ENCODE measurements at places on chromosomes 5 and 9. TPM values are rescaled to one million over a fixed set of nuclear protein-coding genes. Genes with fewer than 3 reads are reported as not detected.

GRCh38 chr9:128203707-128204551, 750 bp downstream of the DNM1 start:
- DNase-seq = no peak

DNA sequence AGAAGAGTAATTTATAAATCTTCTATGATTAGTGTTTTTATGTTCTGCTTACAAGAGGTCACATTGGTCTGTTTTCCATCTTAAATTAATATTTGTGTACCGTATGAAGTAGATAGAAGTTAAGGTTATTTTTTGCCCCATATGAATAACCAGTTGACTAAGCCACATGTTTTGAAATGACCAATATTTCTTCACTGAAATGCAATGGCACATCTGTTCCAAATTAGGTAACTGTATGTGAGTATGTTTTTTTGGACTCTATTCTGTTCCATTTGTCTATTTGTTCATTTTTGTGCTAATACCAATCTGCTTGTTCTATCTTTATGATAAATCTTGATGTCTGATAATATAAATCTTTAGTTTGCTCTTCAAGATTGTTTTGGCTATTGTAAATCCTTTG, 17.7 kb downstream of the JAK2 start:
- DNase-seq = no peak

DNA sequence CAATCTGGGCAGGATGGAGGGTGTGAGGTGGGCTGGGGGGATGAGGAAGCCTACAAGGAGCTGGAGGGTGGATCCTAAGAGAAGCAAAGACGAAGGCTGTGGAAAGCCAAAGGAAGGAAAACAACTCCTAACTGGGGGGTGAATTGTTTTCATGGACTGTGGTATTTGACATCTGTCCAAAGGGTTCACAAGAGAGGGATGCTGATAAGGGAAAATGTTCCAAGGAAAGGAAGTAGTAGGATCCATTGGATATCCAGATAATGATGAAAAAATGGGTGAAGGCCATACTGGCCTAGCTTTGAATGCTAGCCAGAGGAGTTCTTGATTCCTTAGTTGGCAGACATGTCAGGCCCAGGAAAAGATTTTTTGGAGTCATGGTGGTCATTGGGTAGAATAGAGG, 51.8 kb upstream of the FOXI1 start:
- no peak for DNase-seq

GRCh38 chr5:129027260-129027659, 62.0 kb downstream of the SLC27A6 start:
- no peak for DNase-seq

- DNase-seq = no peak
These were observed 1683.2 kb downstream of the MAT2B start for GRCh38 chr5:165188556-165189175.

- no peak for DNase-seq
These were observed 13.6 kb downstream of the TICAM2 start for GRCh38 chr5:115588640-115589039.

- DNase-seq = peak; percentile 0
These were observed 171.8 kb upstream of the PITX1 start for GRCh38 chr5:135205632-135206349.

- DNase-seq = no peak
These were observed 97.5 kb downstream of the PIP5K1B start for GRCh38 chr9:68802525-68803015.

DNA sequence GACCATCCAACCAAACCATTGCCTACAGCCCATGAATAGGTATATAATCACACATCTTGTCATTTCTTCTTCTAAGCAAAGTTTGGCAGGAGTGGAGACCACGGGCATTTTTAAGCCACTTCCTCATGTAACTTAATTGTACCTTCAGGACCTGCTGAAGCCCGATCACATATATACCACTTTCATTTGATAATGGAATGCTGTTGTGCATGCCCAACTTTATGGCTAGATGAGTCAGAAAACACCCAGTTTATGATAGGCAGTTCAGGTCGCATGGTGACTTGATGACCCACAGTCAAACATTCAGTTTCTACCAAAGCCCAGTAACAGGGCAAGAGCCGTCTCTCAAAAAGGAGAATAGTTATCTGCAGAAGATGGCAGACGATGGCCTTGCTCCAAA, 2295.0 kb upstream of the ACO1 start:
- no peak for DNase-seq

DNA sequence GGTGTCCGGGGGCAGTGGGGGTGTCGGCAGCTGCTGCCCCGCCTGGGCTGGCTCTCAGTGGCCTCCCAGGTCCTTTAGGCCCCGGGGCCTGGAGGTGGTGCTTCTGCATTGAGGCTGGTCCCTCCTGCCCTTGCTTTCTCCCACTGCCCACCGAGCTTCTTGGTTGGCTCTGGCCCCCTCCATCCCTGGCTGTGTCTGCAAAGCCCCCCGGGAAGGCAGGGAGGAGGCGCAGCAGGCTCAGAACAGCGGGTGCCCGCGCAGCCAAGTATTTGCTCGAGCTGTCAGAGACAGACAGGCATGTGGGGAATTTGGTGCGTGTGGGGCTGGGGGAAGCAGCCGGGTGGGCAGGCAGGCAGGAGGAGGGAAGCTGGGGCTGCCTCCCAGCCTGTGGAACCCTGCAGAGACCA, 11.5 kb downstream of the CXXC5 start:
- no peak for DNase-seq

- no peak for DNase-seq
These were observed 164.3 kb upstream of the BRINP1 start for GRCh38 chr9:119533504-119533903.

GRCh38 chr5:157362982-157363381, 97.0 kb upstream of the NIPAL4 start:
- no peak for DNase-seq

DNA sequence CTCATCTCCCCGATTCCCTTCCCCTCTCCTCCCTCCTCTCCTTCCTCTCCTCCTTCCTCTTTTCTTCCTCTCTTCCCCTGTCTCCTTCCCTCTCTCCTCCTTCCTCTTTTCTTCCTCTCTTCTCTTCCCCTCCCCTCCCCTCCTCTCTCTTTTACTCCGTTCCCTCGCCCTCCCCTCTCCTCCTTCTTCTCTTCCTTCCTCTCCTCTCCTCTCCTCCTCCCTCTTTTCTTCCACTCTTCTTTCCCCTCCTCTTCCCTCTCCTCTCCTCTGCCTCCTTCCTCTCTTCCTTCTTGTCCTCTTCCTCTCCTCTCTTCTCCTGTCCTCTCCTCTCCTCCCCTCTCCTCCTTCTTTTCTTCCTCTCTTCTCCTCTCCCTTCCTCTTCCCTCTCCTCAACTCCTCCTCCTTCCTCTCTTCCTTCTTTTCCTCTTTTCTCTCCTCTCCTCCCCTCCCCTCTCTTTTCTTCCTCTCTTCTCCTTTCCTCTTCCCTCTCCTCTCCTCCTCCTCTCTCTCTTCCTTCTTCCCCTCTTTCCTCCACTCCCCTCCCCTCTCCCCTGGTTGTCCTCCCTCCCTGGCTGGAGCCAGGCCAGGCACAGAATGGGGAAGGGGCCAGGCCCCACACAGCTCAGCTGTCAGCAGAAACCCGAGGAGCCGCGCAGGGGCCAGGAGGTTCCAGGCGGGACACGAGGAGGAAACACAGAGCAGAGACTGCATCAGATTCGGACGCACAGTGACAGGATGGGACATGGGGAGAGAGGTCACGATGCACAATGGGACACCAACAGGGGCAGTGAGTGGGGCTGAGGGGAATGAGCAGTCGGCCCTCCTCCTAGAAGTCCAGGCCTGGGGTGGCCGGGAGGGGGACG, 48.0 kb downstream of the CAMK2A start:
- DNase-seq = no peak

DNA sequence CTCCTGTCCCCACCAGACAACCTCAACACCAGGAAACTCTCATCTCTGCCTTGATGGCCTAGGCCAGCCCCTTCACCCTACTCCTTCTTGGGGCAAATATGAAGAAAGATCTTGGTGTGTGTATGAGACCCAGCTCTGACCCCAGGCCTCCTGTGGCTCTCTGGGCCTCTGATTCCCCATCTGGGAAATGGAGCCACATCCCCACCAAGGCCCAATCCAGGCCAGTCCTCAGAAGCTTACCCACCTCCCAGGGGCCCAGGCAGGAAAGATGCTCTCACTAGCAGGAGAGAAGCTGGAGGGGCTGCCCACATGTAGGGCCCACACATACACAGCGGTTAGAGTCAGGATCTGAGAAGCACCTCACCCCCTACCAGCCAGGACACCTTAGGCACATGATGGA, 38.9 kb downstream of the BICD2 start:
- DNase-seq = no peak

DNA sequence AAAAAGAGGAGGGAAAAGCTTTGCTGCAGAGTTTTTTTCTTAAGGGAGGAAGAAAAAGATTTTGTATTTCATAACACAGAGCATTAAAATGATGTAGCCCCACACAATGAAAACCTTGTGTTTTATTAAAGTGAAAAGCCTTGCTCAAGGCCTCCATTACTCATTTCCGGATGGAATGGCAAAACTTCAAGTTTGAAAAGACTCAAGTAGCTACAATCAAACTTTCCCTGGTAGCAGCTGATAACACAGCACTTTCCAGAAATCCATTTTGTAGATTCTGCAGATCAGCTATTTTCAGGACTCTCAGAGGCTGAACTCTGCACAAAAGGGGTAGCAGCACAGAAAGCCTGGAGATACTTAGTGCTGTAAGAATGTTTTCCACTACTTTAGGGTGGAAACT, 374.8 kb downstream of the NFIB start:
- DNase-seq = no peak

GRCh38 chr9:105302728-105303127, 58.3 kb downstream of the SLC44A1 start:
- no peak for DNase-seq

- no peak for DNase-seq
These were observed 142.9 kb upstream of the GRIA1 start for GRCh38 chr5:153347611-153348010.

DNA sequence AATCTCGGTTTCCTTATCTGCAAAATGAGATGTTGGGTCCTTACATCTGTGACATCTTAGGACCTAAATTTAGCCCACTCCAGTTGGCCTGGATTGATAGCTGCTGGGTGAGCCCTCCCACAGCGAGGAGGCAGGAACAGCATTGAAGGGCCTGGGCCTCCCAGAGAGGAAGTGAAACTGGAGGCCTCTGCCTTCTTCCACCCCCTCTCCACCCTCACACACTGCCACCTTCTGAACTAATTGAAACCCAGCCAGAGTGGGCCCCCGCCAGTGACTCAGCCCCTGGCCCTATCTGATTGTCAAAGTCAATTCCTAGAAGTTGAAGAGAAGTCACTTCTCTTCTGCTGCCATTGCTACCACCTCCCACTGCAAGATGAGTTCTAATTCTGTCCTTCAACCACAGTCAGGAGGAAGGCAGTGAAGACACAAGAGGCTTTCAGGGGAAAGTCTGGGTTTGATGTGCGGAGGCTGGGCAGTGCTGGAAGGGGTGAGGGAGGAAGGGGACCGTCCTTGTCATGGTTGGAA, 55.2 kb upstream of the NEK6 start:
- no peak for DNase-seq

DNA sequence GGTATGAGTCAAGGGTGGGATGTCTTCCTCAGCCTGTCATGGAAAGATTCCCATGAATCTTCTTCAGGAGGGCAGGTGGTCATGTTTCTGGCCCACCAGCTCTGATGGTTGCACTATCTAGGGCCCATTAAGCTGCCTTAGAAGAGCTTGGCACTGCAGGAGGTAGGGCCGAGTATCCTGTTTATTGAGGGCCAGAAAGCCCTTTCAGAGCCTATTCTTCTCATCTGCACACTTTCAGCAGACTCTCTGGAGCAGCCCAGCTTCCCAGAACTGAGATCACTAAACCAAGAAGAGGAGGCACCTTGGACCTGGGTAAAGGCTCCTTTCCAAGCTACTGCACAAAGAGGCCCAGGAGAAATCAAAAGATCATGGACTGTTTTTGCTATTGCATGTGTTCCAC, 146.5 kb downstream of the MTX3 start:
- no peak for DNase-seq

- DNase-seq = peak; percentile 60
These were observed at the start of gene FBXO10 for GRCh38 chr9:37575921-37576721. TSS of gene FBXO10 (minus strand) at chr9:37576380. CDS start at chr9:37541768, 34,612 bp downstream.

- no peak for DNase-seq
These were observed 58.0 kb upstream of the RETREG1 start for GRCh38 chr5:16674750-16675149.

GRCh38 chr9:132970324-132971062, 8.0 kb upstream of the GFI1B start:
- DNase-seq = no peak

The PIP5KL1 gene
- 3.4 TPM for total RNA-seq

The SOX30 gene
- total RNA-seq = not detected

The ANKDD1B gene
- total RNA-seq = 2.8 TPM

The SPINK7 gene
- total RNA-seq = not detected

The ADAMTS2 gene
- total RNA-seq = 2.1 TPM

The SH3TC2 gene
- 1.4 TPM for total RNA-seq

The PTAR1 gene
- total RNA-seq = 66.0 TPM

The ORM2 gene
- 3.2 TPM for total RNA-seq

The MARCHF3 gene
- total RNA-seq = 10.3 TPM

The SLCO4C1 gene
- total RNA-seq = 4.0 TPM

The PTPN3 gene
- total RNA-seq = 3.7 TPM

The ADAMTS12 gene
- total RNA-seq = 7.8 TPM

The C9orf50 gene
- 0.27 TPM for total RNA-seq

The CHMP5 gene
- total RNA-seq = 43.3 TPM
